ENCODE measurements at places on chromosomes 12 and 14. TPM values are rescaled to one million over a fixed set of nuclear protein-coding genes. Genes with fewer than 3 reads are reported as not detected.

DNA sequence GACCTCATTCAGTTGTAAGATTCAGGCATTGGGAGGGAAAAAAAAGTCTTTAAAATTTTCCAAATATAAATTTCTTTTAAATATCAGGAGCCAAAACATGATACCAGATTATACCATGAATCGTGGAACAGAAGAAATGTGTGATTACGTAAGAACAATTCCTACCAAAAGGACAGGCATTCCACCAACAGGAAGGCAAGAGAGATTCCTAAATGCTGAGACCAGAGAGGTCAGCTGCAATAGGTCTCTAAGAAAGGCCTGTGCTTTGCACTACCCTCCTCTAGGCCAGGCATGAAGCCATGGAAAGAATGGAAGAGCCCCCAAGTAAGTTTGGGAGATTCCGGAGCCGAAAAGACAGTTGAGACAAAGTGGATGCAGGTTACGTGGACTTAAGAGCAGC is 83.7 kb downstream of the PTGER2 start:
- no peak for DNase-seq

DNA sequence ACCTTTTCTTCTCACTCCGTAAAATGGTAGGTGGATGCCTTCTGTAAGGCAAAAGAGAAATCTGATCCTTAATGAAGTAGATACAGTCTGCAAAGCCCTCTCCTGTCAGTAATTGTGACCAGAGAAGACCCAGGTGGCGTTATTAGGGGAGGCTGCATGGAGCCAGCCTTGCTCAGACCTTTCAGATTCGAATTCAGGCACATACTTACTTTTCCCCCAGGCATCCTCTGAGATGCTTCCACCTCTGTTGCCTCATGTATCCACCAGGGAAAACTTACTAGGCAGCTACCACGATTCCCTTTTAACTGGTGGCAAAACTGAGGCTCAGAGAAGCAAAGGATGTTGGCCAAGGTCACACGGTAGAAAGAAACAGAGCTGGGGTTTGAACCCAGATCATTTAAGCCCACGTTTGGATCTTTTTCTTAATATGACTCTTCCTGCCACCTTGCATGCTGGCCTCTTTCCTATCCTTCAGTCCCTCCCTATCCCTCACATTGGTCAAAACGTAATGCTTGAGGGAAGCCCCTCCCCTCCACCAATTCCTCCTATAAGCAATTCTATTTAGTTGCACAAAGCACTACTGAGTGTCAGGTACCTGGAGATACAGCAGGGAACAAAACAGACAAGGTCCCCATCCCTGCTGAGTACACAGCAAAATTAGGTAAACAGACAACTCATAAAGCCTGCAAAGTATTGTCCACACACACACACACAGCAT is 179.4 kb downstream of the KSR2 start:
- DNase-seq = no peak

DNA sequence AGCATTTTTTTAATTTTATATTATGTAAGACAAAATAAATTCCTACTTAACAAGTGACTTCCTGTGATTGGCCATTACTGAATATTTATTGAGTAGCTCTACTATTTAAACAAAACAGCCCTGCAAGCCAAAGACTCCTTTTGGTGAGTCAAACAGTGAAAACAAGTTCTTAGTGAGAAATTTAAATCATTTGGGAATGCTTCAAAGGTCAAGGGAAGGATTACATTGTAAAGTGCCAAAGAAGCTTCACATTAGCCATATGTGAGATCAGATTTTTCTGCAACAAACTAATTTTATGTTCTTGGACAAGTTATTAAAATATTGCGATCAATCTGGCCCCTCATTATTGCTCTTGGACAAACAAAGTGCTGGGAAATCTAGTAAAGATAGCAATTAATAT is 795.4 kb upstream of the MGAT4C start:
- DNase-seq = no peak

DNA sequence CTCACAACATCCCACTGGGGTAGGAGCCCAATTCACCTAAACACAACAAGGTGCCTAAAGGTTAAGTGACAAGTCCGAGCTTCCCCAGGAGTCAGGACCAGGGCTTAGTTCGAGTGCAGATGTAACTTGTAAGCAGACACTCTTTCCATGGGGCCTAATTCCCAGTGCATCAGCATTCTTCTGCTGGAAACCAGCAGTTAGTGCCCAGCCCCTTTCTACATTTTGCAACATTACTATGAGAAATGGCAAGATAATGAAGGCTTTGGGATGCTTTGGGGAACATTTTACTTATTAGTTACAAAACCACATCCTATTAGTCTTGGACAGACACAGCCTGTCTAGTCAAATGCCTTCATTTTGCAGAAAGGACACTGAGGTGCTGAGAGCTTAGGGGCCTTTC is 179.8 kb downstream of the CALM1 start:
- DNase-seq = no peak

Gene TBC1D30
- 2.6 TPM for total RNA-seq

DNA sequence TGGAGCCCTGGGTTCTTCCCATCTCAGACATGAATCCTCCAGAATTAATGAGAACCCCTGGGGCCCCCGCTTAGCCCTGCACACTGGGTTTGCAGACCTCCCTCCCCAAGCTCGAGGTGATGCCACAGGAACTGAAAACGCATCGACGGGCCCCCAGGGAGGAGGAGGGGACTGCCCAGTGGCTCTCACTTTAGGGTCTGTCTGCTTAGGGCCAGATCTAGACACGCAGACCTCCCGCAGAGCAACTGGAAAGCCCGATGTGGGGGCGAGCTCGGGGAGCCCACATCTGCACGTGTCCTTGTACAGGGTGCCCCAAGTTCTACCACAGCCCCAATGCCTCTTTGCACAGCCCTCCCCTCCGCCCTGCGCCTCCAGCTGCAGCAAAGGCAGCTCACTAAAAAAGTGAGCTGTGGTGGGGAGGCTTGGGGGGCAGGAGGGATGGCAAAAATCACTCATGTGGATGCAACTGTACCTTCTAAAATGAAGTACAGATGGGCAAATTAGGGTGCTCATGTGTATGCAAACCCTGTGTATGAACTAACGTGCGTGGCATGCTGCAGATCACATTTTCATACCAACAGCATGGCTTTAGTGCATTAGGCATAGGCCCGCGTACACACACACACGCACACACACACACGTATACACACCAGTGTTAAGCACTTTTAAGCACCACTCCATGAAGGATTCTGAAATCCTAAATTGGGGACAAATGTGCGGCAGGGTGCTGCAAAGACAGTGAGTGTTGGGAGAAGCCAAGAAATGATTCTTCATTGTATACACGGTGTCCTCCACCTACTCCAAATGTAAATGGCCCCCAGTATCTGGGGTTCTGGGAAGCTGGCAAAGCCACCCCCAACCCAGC is 99.9 kb upstream of the MAP1LC3B2 start:
- DNase-seq = no peak

Data from tongue (tissue), 3 donors.